Stimulated activated CD4-positive, alpha-beta T cell treated with anti-CD3 and anti-CD28 coated beads, Interleukin-15, amount 100 ng/mL, for 1 hour (primary cell): ENCODE measurements at places on chromosomes 12 and 14.
A peak's percentile ranks its signal among the peaks of the same experiment; 100 is the strongest.

DNA sequence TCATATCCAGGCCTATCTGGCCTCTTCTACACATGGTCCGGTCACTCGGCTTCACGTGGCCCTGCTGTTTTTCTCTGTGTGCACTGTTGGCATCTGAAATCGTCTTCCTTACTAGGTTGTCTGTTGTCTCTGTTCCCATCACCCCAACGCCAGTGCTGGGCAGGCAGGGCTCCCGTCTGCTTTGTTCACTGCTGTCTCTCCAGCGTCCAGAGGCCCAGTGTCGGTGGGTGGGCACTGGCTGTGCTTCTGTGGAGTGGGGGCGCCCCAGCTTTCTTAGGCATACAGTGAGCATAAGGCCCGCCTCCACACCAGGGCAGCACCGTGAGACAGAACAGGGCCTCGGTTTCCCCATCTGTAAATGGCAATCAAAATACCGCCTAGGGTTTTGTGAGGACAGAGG, 153.1 kb downstream of the BCL11B start:
- no peak for DNase-seq

GRCh38 chr12:81530352-81530751, 228.8 kb downstream of the PPFIA2 start:
- DNase-seq: no peak

- DNase-seq: no peak
These were observed 9.0 kb downstream of the LGALS3 start for GRCh38 chr14:55138091-55138490.

- DNase-seq: no peak
These were observed 396.8 kb downstream of the NUAK1 start for GRCh38 chr12:105741786-105742566.

GRCh38 chr12:6919588-6919987, 5.2 kb downstream of the ENO2 start:
- DNase-seq: no peak

- DNase-seq: no peak
These were observed at the start of gene TMCC3 for GRCh38 chr12:94650143-94651056. Gene TMCC3, minus strand, starts transcription at chr12:94650557. Its CDS starts 127 bp downstream, at chr12:94650430.

DNA sequence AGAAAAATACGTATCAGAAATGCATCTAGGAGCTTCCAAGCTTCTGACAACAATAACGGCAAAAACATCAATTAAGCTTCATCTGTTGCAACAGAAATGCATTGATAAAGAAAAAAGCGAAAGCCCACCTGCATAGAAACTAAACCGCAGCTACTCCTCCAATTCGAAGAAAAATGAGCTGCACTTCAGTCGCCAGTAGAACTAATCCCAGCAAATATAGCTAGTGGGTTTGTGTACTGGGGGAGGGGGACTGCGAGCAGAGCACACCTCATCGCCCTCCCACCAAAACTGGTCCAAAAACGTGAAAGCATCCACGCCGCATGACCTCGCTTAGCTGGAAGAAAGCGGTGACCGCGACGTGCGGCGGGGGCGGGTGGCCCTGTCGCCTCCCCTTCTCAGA, 1.2 kb downstream of the SLC35F4 start:
- no peak for DNase-seq

- DNase-seq: no peak
These were observed 1.6 kb downstream of the PAPLN start for GRCh38 chr14:73238941-73239340.

GRCh38 chr12:124487066-124487833, 80.2 kb downstream of the NCOR2 start:
- no peak for DNase-seq

- no peak for DNase-seq
These were observed 185.1 kb downstream of the AKAP6 start for GRCh38 chr14:32514236-32514635.

GRCh38 chr14:32720927-32721326, 217.8 kb upstream of the NPAS3 start:
- no peak for DNase-seq

- no peak for DNase-seq
These were observed 134.1 kb downstream of the KCNA5 start for GRCh38 chr12:5177731-5178130.

GRCh38 chr12:52813203-52813819, 605 bp downstream of the KRT4 start:
- DNase-seq: no peak

- no peak for DNase-seq
These were observed 19.9 kb upstream of the COCH start for GRCh38 chr14:30854492-30854891.

DNA sequence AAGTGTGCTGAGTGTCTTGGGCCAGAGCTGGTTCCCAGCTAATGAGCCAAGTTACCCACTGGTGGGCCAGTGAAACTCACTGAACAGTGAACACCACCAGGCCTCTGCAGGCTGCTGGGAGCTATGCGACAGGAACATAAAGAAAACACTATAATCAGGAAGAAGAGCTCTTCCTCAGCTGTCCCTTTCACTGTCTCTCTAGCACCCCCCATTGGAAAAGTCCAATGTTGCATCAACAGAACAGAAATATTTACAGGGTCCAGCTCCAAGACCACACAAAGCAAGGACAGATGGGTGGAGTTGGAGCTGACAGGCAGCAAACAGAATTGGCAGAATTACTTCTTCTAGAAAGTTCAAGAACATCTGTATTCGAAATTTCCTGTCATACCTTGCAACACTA, 903.6 kb upstream of the TMEM132C start:
- no peak for DNase-seq

DNA sequence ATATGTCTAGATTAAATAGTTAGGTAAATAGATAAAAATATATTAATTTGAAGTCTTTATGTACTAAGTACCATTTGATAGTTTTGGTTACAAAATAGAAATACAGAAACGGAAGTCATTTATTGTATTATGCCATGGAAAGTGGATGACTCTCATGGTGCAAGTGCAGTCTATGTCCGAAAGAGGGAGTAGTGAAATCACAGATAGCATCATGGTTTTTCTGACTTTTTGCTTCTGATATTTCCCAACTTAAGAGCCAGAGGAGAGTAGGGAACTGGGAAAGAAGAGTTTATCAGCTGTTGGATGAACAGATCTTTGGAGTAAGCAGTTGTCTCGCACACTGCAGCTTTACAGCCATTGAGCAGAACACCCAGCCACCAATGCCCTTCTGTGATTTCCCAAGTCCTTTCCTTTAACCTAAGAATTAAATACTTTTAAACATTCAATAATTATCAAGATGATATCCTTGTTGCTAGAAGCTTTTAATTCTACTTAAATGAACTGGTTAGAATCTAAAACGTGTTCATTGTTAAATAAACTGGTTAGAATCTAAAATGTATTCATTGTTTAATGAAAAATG, 18.4 kb upstream of the SRGAP1 start:
- no peak for DNase-seq

DNA sequence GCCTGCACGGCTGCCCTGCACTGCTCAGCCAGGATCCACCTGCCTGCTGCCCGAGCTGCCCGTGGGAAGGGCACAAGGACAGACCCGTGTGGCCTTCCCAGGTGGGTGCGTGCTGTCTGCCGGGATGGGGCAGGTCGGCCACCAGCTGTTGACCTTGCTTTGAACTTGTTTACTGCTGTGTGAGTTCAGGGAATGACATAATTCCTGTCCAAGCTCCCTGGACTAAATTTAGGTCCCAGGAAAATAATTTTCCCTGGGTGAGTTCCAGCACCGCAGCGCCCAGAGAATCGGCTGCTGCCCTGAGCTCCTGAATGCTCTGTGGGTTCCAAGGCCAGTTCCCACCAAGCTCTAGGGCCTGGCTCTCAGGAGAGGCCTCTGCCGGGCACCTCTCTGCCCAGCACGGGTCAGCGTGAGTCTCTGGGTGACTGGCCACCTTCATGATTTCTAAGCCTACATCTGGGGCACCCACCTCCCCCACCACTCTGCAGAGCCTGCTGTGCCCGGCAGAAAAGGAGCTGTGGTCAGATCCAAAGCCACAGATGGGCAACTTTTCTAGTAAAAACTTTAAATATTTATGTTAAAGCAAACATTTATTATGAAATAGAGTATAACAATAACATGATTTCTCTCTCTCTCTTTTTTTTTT, 27.2 kb upstream of the MLXIP start:
- no peak for DNase-seq

DNA sequence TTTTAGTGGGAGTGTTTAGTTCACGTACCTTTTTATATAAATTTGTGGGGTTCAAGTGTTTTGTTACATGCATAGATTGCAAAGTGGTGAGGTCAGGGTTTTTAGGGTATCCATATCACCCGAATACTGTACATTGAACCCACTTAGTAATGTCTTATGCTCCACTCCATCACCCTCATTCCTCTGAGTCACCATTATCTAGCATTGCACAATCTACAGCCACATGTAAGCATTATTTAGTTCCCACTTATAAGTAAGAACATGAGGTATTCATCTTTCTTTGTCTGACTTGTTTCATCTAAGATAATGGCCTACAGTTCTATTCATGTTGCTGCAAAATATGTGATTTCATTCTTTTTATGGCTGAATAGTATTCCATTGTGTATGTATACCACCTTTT, 583.7 kb upstream of the LRFN5 start:
- no peak for DNase-seq

GRCh38 chr12:40262657-40263056, 37.9 kb downstream of the LRRK2 start:
- DNase-seq: no peak

GRCh38 chr14:26841920-26842741, 244.3 kb upstream of the NOVA1 start:
- no peak for DNase-seq

- DNase-seq: no peak
These were observed 29.2 kb downstream of the PRMT8 start for GRCh38 chr12:3520168-3520567.

GRCh38 chr14:87615822-87616679, 376.9 kb downstream of the GALC start:
- peak; percentile 3 for DNase-seq

DNA sequence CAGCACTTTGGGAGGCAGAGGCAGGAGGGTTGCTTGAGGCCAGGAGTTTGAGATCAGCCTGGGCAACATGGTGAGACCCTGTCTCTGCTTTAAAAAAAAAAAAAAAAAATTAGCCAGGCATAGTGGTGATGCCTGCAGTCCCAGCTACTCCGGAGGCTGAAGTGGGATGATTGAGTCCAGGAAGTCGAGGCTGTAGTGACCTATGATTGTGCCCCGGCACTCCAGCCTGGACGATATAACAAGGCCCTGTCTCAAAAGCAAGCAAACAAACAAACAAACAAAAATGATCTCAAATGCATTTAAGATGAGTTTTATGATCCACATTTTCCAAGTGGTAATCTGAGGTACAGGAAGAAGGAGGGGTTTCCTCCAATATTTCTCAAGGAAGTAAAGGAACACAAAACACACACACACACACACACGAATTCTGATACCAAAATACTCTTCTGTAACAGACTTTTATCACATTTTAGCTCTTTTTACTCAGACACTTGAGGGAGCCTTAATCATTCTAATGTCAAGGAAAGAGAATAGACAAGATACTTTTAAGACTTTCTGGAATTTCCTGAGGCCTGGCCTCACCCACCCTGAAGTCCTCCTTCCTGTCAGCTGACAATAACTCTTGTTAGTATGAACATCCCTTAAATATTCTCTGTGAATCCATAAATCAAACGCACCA, 44.4 kb upstream of the CERS5 start:
- no peak for DNase-seq

DNA sequence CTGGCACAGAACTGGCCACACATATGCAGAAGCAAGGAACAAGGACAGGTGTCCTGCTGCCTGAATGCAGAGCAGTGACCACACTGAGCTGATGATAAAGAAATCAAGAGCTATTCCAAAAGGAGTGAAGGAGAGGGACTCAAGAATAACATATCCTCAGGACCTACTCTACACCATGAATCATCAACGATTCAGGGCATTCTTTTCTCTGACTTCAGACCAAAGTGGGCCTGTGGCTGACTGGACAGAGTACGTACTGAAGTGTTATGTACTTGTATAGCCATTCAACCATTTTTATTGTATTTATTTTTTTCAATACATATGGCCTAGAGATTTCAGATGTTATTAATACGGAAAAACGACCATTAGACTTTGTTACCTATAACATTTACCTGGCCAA, 177.5 kb upstream of the TMTC1 start:
- no peak for DNase-seq

- no peak for DNase-seq
These were observed 52.4 kb upstream of the FICD start for GRCh38 chr12:108462686-108463085.

- DNase-seq: no peak
These were observed 3.4 kb upstream of the MYRFL start for GRCh38 chr12:69821456-69822159.

DNA sequence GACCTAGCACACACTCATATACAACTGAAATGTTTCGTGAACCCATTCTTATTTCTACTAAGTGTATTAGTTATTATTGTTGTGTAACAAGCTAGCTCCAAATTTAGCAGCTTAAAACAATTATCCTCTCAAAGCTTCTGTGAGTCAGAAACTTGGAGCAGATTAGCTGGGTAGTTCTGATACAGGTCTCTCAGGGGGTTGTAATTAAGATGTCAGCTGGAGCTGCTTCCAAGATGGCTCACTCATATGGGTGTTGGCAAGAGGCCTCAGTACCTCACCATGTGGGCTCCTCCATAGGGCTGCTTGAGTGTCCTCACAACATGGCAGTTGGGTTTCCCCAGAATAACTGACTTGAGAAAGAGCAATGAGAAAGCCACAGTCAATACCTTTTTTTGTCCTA, 9.8 kb downstream of the GPR135 start:
- DNase-seq: no peak

DNA sequence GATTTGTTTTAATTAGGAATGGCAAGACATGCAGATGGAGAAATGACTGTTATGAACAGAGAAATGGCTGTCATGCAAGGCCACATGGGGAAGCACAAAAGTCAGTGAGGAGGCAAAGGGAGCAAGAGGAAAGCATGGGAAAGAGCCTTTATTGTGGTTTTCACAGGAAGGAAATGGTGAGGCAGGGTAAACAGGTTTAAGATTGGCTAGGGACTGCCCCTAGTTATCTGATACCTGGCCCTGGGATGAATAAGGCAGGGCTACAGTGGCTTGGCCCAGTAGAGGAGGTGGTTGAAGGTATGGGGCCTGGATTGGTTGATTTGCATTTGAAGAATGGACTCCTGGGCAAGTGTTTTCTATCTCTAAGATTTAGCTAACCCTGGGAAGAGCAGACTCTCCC, 168.7 kb upstream of the CNOT2 start:
- no peak for DNase-seq

DNA sequence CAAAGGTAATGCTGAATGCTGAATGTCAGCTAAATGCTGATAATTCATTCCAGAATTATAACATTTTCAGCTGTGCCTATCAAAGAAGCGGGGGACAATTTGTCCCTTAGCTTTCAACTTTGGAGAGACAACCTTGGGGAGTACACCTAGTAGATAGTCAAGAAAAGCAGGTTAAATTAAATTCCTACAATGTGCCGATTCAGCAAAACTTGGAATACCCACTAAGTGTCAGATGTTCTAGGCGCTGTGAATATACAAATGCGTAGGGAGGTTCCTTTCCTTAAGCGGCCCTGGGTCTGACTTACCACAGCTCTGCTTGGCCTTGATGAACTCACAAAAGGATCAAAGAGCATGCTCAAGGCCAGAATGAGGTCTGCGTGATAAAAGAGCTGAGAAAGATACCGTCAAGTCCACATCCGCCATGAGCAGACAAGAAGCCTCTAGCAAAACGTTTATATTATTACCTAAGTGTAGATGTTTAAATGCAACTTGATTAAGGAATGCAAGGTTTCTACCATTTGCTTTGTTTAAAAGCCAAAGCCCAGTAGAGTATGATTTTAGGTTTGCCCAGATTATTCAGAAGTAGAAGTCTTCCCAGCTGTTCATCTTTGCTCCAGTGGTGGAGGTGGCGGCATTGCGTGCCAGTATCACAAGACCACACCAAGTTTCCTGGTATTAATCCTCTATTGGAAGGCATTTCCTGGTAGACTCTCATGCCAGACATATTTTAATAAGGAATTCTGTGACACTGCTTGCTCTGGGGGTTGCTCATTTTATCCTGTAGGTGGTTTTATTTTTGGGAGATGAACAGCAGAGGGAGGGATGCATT, 368.6 kb downstream of the DPF3 start:
- DNase-seq: no peak
